ENCODE measurements at places on chromosomes 7 and 10.

DNA sequence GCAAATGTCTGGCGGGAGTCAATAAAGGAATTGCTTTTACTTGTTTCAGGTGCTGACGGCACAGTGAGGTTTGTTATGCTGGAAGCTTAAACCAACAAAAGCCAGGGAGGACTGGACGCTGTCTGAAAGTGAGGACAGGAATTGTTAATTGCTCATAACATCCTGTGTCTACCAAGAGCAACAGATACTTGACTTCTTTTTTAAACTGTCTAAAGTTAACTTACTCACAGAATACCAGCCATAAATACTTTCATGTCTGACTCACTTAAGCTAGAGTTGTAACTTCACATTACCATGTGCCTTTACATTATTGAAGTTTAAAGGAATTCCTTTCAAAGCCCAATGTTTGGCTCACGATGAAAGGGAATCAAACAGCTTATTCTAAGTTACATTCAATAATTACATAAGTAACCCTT is 252.7 kb upstream of the SHH start:
- DNase-seq = no peak

- DNase-seq = no peak
Observed at GRCh38 chr10:122861711-122862161, 16.1 kb upstream of the CUZD1 start.

DNA sequence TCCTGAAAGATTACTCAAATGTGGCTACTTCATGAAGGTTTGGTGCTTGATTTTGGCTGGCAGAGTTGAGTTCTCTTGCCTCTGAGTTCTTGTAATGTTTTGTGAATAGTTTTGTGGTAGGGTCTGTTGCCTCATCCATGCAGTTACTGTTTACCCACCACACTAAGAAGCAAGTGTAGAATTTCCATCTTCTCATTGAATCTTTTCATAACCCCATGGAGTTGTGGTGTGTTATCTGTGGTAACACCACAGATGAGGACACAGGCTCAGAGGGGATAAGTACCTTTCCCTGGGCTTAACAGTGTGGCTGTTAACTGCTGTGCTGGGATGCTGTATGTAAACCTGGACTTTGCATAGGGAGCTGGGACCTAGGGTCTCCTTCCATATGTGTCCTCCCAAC is 186.3 kb downstream of the CAMK1D start:
- no peak for DNase-seq

GRCh38 chr10:10492420-10492819 is 525.3 kb upstream of the CELF2 start:
- DNase-seq = no peak

Data from activated CD8-positive, alpha-beta memory T cell treated with anti-CD3 and anti-CD28 coated beads for 48 hours (primary cell).